ENCODE measurements at places on chromosomes 3 and 15.
A peak's percentile ranks its signal among the peaks of the same experiment; 100 is the strongest.

GRCh38 chr3:30508339-30508738 lies 98.1 kb upstream of the TGFBR2 start:
- no peak for DNase-seq

DNA sequence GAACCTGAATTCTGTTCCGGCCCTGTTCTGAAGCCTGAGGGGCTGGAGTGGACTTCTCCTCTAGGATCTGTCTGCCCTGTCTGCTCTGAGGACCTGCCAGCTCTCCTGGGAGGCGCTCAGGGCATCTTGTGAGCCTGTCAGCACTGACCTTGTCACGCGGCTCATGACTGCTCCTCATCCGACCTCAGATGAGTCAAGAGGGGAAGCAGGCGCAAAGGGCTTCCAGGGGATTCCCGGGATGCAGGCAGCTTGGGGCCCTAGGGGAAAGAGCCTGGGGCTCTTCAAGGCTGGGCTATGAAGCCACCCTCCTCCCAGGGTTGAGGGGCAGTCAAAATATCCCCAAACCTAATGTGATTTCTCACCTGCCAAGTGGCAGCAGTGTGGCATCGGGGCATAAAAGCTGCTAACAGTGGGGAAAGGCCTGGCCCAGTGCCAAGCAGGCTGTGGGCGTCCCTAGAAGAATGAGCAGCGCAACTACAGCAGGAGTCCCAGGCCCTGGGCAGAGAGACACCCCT lies 27.6 kb upstream of the ANKDD1A start:
- DNase-seq, result peak; percentile 58

- no peak for DNase-seq
These were observed 384.3 kb upstream of the RARB start for GRCh38 chr3:25043749-25044148.

GRCh38 chr15:47429376-47429775 lies 287.9 kb upstream of the SEMA6D start:
- DNase-seq, result no peak

GRCh38 chr3:120816728-120817127 lies 74.2 kb downstream of the GTF2E1 start:
- no peak for DNase-seq

- DNase-seq, result peak; percentile 58
These were observed 8.8 kb upstream of the NPHP3 start for GRCh38 chr3:132730891-132731580.

- no peak for DNase-seq
These were observed 18.8 kb downstream of the ATG7 start for GRCh38 chr3:11290743-11291680.

GRCh38 chr3:62467966-62468722 lies 94.8 kb upstream of the FEZF2 start:
- no peak for DNase-seq

DNA sequence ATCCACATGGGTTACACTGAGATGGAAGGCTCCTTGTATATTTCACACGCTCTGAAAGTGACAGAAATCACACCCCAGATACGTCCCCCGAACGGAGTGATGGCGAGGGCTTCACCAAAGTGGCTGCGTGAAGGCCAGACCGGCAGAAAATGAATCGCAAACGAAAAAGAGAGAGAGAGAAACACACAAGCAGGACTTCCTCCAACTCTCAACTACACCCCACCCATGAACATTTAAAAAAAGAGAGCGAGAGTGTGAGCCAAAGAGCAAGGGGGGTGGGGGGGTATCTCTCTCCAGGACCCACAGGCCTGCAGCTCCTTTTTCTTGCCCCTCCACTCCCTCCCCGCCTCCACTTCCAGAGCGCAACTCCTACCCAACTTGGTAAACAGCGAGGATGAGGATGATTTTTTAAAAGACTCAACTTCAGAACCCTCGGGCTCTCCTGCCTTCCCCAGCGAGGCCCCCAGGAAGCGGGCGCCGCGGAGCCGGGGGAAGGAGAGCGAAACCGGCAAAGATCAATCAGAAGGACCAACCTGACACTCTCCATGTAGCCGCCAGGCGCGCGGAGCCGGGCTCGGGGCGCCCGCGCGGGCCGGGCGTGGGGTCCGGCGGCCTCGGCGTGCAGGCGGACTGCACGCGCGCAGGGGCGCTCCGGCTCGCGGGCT lies 519.1 kb downstream of the FOXP1 start:
- peak; percentile 58 for DNase-seq

DNA sequence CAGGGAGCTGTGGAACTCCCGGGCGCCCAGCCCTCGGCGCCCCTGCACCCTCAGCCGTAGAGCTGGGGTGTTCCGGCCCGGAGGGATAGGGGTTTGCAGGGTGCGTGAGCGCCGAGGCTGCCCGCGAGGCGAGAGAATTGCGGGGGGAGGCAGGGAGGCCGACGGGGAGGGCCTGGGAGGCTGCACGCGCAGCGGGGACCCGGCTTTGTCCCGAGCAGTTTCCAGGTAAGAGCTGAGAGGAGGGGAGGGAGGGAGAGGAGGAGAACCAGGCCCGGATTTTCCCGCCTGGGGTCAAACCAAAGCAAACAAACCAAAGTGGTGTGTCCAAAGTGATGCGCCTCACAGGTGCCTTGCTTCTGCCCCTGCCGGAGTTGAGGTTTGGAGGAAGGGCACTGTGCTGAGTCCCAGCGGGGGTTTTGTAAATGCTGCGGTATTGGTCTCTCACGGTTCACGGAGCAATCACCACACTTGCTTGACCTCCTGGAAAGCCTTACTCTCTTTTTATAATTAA lies 146.4 kb downstream of the TJP1 start:
- no peak for DNase-seq

- DNase-seq, result no peak
These were observed 382.9 kb downstream of the OTOL1 start for GRCh38 chr3:161879470-161879869.

DNA sequence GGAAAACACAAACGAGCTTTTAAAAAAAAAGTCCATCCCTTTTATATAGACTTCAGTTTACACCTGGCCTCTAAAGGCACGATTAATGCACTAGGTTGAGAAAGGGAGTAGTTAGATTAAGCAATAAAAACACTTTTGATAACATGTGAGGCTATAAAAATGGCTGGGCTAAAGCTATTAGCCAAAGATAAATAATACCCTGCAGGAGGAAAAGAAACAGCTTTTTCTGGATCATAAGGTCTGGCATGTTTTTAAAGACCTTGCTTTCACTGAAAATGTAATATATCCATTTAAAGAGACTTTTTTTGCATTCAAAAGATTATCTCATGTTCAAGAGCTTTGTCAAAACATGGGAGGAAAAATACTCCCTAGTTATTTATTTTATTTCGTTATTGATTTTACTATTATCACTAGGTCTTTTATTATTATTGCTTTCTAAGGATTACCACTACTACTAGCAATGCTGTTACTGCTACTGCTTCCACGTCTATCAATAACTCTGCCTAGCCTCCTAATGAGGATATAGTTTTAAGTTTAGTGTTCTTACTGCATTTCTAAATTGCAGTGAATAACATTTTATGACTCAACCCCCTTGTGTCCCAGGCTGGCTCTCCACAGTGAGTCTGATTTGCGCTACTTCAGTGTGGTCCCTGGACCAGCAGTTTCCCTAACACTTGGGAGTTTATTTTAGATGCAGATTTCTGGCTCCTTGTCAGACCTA lies 93.4 kb downstream of the THRB start:
- DNase-seq, result no peak

- DNase-seq, result no peak
These were observed 255.3 kb upstream of the SLITRK3 start for GRCh38 chr3:165451371-165452070.

DNA sequence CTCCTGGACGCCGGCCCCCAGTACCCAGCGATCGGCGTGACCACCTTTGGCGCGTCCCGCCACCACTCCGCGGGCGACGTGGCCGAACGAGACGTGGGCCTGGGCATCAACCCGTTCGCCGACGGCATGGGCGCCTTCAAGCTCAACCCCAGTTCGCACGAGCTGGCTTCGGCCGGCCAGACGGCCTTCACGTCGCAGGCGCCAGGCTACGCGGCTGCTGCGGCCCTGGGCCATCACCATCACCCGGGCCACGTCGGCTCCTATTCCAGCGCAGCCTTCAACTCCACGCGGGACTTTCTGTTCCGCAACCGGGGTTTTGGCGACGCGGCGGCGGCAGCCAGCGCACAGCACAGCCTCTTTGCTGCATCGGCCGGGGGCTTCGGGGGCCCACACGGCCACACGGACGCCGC lies 956 bp downstream of the ZIC1 start:
- no peak for DNase-seq

DNA sequence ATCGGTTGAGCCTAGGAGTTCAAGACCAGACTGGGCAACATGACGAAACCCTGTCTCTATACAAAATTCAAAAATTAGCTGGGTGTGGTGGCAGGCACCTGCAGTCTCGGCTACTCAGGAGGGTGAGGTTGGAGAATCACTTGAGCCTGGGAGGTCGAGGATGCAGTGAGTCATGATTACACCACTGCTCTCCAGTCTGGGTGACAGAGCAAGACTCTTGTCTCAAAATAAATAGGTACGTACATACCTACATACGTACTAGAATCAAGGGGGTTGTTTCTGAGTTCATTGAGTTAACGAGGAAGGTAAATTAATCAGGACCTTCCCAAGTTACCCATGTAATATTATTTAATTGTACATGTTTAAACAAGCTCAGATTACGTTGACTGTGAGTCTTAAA lies 97.5 kb downstream of the CHL1 start:
- no peak for DNase-seq

- DNase-seq, result peak; percentile 61
These were observed 1.3 kb downstream of the DENND4A start for GRCh38 chr15:65790694-65791334.

DNA sequence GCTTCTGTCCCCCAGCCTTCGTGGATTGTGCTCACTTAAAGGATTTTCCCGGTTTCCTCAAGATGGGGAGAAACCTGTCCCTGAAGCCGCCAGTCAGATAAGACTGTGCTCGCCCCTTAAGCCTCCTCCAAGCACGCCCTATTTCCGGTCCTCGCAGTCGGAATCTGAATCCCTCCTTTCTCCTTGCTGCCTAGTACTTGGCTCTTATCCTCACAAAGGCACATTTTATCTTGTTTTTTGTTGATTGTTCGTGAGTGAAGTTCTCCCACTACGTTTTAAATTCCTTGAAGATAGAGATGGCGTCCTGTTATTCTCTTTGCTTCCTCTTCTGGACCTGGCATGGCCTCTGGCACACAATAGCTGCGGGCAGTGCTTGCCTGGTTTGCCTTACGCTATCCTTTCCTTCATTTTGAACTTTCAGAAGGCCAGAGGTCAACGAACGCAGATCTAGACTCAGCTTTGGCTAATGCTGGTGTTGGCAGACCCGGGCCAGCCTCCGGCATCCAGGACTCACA lies 1.7 kb downstream of the CLDN11 start:
- no peak for DNase-seq

DNA sequence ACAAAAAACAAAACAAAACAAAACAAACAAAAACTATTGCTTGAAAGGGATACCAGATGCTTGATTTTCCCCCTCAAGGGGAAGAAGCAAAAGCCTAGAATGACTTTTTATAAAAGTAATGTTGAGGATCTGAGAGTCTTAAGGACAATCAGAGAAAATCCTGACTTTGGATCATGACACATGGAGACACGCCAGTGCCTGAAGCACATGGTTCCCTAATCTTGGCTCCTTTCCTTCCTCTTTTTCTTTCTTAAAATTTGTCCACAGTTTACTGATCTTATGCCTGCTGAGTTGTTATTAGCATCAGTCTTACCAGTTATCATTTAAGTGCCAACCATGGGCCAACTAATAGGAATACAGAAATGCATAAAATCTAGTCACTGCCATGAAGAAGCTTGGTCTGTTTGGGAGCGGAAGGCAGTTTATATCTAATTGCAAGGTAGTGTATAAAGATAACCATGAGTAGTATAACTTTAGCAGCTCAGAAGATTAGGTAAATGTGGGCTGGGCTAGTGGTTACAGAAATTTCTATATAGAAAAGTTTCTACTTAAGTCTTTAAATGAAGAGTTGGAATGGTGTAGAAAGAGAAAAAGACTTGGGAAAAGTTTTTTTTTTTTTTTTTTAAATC lies 6.9 kb downstream of the GLCE start:
- no peak for DNase-seq

DNA sequence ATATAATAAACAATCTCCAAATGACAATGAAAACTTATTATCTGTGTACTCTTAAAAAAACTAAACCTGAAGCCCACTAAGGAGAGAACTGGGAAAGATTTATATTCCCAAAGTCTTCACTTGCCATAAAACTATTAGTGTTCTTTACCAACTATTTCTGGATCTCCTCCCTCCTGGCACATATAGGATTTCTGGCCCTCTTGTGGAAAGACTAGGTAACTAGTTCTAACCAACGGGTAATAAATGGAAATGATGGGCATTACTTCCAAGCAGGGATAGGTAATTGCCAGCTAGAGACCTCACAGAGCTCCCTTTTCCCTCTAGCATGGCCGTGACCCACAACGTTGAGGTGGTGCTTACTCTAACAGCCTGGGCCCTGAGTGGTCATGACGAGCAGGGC lies 110.1 kb downstream of the DNAH12 start:
- peak; percentile 76 for DNase-seq

Data from SW480 (cell line).